ENCODE measurements at places on chromosomes 7 and 10.

GRCh38 chr7:20193242-20193777, 23.9 kb downstream of the MACC1 start:
- no peak for DNase-seq

DNA sequence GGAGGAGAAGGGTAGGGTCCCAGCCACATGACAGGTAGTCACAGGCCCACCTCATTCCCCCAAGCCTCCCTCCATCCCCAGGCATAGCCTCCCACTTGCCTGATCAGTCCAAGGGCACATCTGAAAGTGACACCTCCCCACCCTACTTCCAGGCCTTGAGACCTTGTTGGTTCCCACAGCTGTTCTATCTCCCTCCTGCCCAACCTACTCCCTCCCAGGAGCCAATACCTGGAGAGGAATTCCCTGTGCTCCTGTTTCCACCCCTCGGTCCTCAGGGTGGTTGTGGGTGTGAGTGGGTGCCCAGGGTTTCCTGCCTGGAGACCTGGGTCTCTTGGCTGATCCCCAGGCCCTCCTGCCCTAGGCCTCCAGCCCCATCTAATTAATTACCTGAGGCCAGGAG, 11.6 kb upstream of the IMPDH1 start:
- no peak for DNase-seq

GRCh38 chr10:34032564-34032963, 698.1 kb upstream of the NRP1 start:
- DNase-seq: no peak

- no peak for DNase-seq
Observed at GRCh38 chr10:688312-689120, 952 bp downstream of the DIP2C start.

GRCh38 chr10:23383637-23384036, 39.0 kb upstream of the C10orf67 start:
- no peak for DNase-seq

DNA sequence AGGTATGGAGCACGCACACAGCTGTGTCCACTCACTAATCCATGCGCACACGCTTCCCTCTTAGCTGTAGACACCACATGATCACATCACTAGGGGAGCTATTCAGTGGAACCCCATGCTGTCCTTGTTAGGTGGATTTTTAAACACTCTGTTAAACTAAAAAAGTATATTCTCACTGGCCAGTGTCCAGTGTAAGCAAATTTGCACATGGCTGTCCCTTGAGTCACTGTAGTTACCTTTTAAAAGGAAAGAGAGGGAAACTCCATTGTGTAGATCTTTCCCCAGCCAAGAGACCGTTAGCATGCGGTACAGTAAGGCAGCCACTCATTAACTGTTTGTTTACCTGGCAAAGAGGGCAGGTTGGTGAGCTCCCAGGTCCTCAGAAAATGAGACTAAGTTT, 81.6 kb upstream of the INSYN2A start:
- DNase-seq: no peak

GRCh38 chr7:9022456-9022855, 589.0 kb downstream of the NXPH1 start:
- no peak for DNase-seq

DNA sequence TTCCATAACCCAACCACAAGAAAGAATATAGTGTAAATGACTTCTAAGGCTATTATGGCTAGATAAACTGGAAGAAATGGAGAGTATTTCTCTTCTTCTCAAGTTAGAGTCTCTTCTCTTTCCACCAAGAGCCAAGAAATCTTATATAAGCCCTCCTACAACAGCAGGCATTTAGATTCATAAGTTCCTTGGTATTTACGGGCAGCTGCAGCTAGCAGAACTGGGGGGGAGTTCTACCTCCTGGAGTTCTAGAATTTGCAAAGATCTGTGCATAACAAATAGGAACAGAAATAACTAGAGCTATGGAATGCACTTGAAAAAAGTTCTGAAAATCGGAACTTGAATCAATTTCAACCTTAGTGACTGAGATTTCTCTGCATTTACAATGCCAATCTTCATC, 715.2 kb upstream of the GRM3 start:
- no peak for DNase-seq

- DNase-seq: no peak
Observed at GRCh38 chr7:16891338-16891737, 9.6 kb upstream of the AGR3 start.

DNA sequence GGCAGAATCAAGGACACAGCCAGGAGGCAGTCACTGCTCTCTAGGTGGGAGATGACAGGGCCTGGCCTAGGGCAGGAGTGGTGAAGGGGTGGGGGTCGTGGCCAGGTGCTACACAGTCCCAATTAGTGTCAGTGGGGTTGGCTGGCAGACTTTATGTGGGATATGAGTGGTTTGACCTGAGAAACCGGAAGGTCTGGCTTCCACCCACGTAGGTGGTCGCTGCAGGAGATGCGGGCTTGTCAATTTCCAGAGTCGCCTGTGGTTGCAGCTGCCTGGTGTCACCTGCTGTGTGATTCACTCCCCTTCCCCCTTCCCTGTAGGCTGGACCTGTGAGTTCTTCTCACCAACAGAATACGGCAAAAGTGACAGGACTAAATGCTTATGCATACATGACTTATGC, 124.3 kb downstream of the KLF6 start:
- DNase-seq: no peak

- DNase-seq: no peak
Observed at GRCh38 chr10:107898392-107898791, 733.9 kb upstream of the SORCS1 start.

DNA sequence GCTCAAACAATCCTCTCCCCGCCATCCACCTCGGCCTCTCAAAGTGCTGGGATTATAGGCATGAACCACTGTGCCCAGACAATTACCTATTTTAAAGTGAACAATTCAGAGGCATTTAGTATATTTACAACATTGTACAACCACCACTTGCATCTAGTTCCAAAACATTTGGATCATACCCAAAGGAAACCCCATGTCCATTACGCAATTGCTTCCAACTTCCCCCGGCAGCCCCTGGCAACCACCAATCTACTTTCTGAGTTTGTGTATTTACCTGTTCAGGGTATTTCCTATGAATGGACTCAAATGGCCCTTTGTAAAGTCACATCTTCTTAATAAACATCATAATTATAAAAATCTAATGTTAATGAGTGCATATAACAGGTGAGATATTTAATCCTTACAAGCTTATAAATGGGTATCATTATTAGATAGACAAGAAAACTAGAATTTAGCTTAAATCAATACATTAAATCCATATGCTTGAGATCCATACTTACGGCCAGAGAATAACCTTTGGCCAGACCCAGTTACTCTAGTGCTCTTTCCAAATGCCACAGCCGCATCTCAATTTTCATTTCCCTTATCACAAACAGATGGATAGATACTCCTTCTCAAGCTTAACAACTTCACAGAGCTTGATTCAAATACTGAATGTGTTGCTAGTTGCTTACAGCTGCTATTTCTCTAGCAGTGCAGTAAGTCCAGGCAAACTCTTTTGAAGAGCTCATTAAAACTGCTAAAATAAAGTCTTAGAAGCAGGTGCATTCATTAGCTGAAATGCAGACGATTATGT, 133.4 kb upstream of the MKLN1 start:
- DNase-seq: no peak

- DNase-seq: no peak
Observed at GRCh38 chr7:81560708-81561107, 209.1 kb downstream of the HGF start.

DNA sequence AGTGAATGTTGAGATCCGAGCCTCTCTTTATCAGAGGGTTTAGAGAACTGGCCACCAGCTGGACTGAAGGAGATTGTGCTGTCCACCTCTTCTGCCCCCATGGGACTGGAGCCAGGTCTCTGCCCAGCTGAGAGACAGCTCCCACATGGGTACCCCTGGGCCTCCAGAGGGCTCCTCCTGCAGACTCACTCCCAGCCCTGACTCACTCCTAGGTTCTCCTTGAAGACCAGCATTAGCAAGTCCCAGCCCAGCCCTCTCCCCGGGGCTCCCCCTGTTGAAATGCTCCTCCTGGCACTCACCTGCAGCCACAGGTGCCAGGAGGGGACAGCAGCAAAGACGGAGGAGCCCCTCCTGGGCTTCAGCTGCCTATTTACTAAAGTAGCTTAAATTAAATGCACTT, 126.9 kb downstream of the CXCL12 start:
- DNase-seq: no peak

- no peak for DNase-seq
Observed at GRCh38 chr10:44422570-44423101, 37.7 kb upstream of the CXCL12 start.

DNA sequence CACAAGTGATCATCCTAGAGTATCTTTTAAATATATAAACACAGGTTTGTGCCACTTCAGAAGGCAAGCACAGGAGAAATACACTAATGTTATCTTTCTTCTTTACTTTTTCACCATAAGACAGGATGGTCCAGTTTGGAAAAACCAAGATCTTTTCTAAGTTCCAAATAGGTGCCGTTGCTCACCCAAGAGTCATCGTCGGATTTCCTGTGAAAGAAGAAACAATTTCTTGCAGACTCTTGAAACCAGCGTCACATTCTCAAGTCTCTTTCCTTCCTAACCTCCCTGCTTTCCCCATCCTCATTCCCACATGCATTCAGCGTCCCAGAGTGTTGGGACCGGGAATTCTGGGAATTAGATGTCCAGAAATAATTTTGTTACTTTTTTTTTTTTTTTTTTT, 42.8 kb upstream of the GSDME start:
- DNase-seq: no peak

DNA sequence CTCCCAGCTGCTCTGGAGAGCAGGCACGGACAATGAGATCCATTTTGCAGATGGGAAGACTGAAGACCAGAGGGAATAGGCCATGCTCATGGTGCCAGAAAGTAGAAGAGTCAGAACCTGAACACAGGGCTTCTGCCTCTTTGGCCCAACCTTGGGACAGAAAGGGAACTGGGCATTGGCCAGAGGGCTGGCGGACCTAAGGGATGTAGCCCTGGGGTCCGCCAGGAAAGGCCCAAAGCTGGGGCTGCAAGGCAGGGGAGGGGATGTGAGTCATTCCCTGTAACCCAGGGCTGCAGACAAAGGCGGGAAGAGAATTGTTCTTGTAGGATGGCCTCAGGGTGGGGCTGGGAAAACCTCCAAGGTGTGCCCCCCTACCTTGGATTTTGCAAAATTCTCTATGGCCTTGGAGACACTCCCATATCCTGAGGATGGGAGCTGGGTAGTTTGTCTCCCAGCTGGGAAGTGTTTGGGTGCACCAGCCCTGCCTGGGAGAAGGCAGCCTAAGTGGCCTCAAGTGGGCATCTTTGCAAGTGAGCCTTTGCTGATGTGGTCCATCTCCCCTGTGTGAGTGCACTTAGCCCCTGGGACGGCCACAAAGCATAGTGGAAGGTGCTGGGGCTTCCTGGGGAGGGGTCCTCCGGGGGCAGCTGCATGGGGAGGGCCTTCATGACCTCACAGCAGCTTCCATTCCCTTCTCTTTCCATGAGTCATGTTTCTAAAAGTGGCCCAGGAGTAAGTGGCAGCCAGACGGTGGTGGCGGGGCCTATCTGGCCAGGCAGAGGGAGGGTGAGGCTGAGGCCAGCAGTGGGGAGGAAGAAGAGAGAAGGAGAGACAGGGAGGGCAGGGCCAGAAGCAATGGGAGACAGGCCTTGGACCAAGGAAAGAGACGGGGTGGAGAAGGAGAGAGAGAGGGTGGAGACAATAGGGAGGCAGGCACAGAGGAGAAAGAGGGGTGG, 9.2 kb downstream of the AQP1 start:
- DNase-seq: peak; percentile 62

- DNase-seq: no peak
Observed at GRCh38 chr10:775245-776075, 86.0 kb upstream of the DIP2C start.

- no peak for DNase-seq
Observed at GRCh38 chr10:96995851-96996250, 163.8 kb downstream of the LCOR start.

DNA sequence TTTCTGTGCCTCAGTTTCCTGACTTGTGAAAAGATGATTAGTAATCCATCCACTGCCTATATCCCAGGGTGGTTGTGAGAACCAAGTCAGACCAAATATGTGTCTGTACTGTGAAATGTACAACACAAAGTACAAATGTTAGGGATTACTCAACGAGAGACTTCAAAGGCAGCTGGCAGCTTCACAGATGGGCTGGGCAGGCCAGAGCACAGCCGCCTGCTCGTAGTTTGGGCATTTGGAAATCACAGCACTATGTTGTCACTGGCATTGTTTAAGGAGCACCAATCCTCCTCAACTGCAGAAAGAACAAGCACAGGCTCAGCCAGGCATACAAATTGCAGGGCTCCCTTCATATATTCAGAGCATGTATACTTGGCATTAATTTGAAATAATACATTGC, 64.5 kb upstream of the C10orf90 start:
- no peak for DNase-seq

DNA sequence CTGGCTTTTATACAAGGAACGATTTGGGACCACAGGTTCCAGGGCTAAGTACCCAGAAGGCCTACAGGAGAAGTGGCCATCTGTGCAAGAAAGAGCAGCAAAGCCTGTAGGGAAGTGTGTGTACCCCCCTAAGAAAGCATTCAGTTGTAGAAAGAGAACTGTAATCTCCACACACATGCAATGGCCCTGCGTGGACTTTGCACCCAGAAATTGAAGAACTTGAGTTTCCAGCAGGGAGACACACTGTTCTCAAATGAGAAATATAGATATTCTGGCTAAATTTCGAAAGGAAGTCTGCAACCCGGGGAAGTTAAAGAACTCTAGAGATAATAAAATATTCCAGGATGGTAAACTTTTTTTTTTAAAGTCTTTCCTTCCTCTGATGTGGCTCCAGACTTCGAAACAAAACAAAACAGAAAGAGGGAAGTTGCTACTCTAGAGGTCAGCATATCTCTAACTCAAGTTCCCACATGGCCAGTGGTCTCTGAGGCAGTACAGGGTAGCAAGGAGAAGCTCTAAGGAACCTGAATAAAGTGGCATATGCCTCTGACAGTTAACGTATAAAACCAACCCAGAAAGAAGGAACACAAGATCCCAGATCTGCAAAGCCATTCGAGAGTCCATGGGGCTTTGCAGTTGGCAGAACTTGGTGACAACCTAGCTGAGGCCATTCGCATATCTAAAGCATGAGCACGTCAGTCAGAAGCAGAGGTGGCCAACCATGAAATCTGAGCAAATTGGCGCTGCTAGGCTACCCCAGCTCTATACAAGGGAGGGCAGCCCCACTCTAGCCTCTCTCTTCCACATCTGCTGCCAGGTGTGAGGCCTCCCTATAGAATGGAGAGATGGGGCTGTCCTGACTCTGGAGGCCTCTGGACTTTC, 56.6 kb downstream of the ELMO1 start:
- DNase-seq: no peak

GRCh38 chr10:4043897-4044665, 259.1 kb upstream of the KLF6 start:
- DNase-seq: no peak

DNA sequence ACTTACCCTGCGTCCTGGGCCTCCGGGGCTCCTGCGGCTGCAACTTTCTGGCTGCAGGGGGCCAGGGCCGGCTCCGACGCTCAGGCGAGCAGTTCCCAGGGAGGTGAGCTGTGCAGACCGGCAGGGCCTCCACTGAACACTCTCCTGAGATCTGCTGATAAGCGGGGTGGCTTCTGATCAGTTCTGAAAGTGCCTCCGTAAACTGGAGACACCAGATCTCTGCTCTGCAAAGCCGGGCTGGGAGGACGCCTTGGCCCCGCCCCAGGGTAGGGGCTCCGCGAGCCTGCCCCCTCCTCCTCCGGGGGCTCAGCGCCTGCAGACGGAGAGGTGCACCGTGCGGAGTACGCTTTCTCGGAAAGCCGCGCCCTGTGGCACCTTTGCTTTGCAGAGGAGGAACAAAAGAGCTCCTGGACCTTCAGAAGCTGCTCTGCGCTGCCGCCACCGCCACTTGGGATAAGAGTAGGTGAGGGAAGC, 141.3 kb upstream of the VKORC1L1 start:
- DNase-seq: no peak
